ELR (cell line): ENCODE measurements at places on chromosomes 2 and 18.

- no peak for DNase-seq
Observed at GRCh38 chr2:65782996-65783650, 350.7 kb upstream of the SPRED2 start.

GRCh38 chr2:20649576-20649975, 1.3 kb downstream of the HS1BP3 start:
- no peak for DNase-seq

DNA sequence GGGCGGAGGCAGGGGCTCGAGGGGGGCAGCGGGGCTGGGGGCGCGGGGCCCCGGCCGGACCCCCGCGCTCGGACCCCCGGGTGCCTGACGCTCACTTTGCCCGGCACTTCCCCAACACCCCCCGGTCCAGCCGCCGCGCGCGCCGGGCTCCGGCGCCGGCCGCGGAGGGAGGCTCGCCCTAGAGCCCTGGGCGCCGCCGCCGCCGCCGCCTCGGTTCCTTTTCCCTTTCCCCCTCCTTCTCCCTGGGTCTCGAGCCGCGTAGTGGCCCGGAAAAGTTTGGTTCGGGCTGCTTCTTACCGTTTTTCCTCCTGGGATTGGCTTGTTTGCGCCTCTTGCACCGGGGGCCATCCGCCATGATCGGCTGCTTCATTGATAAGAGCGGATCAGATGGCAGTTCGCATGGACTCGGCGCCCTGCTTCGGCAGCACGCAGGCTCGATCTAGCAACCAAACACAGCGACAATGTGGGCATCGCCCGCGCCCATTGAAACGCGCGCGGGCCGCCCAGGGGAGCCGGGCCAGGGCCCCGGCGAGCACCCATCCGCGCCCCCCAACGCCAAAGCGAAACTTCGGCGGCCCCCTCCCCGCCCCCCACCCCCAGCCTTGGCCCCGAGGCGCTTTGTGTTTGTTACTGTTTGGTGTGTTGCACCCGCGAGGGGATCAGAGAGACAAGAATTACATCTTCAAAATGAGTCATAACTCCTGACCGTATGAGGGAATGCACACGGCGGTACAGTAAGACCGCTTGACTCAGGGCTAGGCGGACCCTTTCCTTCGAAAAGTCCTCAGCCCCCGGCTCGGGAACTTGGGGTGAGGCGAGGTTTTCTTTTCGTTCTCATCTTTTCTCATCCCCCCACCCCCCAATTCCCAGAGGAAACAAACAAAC, 2.7 kb downstream of the ZEB2 start:
- DNase-seq: peak; percentile 98

DNA sequence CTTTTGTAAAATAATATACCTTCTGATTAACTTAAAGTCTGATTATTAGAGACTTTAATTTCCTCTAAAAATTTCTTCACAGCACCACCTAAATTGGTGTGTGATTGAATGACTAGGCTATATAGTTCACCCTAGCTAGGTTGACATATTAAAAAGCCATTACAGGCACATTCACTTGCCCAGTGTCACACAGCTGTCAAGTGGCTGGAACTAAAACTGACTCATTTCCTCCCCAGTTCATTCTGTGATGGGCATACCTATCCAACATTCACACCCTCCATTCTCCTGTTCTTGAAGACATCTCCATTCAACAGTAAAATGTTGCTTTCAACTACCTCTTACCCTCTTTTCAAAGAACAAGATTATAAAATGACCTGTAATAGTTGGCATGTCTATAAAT, 334.5 kb downstream of the ARHGAP15 start:
- DNase-seq: peak; percentile 5

DNA sequence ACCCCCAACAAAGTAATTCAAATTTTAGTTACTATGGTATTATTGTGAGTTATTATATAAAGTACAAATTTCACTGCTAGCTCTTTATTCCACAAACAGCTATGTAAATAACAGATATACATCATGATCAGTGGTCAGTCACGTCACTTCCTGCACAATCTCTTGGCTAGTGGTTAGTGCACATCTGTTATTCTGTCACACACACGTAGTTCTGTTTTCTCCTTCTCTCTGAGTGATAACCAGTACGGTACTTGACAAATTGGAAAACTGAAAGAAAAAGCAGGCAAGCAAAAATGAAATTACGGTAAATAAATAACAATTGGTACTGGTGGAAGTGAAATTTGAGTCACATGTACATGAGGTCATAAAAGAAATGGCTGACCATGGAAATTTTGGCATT, 728.7 kb downstream of the CCDC85A start:
- DNase-seq: no peak

- no peak for DNase-seq
Observed at GRCh38 chr2:101985101-101985792, 6.5 kb upstream of the IL1R2 start.

DNA sequence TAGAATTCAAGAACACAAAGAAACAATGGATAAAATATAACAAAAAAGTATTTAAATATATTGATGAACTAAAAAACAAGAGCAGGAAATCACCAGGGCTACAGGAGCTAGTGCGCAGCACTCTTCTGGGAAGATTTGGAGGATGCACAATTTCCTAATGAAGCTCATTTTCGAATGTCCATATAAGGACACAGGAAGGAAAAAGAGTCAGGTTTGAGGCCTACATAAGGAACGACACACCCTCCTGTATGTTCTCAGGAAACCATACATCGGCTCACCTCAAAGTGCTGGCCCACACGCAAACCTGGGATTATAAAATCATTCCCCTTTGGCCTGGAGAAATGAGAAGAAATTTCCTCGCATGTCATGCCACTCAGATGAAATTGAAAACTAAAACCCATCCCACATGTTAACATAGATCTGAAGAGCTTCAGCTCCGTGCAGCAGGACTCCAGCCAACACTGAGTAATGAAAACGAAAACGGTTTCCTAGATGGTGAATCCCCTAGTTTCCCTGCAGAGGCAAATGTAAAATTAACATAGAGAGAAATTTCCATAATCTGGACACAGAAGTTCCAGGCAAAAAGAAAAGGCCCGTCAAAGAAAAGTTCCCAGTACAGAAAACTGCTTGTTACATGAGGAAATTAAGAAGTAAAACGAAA, 825.8 kb downstream of the SOCS6 start:
- DNase-seq: no peak

DNA sequence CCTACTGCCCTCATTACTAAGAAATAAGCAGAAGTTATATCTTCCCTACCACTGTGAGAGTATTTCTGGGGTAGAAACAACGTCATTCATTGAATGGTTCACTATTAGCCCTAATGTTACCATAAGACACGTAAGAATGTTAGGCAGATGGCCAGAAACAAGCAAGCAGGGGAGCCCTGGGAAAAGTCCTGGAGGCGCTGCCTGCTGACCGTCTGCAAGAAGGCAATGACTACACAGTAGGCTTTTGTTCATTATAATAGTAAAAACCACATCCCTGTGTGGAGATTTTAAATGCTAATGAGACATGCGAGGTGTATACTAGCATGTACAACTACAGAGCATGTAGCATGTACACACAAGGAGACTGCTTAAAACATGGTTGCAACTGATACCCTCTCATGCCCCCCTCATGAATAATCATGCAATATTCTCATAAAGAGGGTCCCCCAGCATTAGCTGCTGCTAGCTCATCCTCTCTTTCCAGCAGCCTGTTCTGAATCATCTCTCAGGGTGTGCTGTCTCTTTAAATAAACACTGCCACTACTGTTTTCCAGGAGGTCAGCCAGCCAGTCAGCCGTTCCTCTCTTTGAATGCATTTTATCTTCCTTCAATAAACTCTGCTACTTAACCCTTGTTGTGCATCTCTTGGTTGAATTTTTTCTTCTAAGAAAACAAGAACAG, 23.6 kb downstream of the SUCLG1 start:
- DNase-seq: peak; percentile 52

DNA sequence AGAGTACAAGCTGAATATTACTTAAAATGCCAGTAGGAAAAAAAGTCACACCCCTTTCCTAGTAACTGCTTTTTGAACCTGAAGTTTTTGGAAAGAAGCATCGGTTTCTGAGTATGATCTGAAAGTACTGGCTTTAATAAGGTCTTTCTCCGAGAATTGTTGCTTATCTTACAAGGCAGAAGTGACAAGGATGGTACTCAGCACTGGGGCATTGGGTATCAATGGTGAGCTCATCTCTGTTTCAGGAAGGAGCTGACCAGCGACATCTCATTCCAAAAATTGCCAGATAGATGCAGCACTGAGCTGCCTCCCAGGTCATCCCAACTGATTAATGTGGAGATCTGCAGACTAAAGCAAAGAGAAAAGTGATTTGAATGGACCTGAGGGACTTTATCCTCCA, 85.4 kb downstream of the FMNL2 start:
- peak; percentile 46 for DNase-seq

DNA sequence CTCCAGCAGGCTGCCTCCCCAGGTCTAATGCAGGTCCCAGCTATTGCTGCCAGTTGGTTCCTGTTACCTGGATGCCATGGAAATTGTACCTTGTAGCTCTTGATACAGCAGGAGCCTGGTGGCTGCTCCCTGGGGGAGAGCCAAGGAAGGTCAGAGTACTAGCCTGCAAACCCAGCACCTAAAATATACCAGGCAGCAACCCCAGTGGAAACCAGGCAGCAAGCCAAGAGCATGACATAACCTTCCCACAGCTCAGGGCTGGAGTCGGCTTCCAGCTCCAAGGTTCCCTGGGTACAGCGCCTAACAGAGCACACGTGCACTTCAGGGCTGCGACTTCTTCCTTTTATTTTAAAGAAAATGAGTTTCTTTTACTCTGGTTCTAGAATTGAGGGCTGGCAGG, 30.3 kb downstream of the TNP1 start:
- no peak for DNase-seq

DNA sequence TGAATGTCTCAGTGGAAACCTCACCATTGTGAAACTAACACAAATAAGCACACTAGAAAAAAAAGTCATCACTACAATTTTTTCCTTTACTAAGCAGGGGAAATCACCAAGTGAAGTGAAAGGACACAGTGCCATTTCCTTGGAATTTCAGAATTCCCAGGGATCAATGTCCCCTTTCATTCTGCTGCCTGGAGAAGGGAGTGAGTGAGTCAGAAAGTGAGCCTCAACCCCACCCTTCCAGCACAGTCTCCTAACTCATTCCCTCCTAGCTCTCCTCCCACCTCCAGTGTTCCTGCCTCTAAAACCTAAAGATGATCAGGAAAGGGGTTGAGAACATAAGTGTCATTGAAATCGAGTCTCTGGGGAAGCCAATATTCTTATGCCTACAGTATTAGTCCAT, 608.5 kb downstream of the RNF144A start:
- DNase-seq: no peak

- DNase-seq: peak; percentile 71
Observed at GRCh38 chr2:3377279-3377611, 373 bp downstream of the EIPR1 start.

GRCh38 chr2:32711219-32711618, 83.4 kb downstream of the TTC27 start:
- DNase-seq: peak; percentile 77

DNA sequence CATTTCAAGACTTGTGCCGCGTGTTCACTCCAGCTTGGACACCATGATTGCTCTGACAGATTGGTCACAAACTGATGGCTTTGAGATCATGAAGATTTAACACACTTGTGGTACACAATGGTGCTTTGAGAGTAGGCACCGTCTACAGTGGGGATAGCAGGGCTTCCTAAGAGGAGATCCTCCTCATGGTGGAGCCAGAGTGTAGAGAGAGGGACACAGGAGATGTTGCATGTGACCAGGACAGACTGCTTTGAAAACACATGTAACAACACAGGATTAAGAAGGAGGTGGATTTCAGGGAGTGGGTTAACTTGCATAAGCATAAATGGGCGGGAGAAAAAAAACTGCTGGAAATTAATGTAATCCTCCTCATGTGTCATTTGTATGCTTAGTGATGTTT, 95.7 kb upstream of the LINC00305 start:
- DNase-seq: no peak

DNA sequence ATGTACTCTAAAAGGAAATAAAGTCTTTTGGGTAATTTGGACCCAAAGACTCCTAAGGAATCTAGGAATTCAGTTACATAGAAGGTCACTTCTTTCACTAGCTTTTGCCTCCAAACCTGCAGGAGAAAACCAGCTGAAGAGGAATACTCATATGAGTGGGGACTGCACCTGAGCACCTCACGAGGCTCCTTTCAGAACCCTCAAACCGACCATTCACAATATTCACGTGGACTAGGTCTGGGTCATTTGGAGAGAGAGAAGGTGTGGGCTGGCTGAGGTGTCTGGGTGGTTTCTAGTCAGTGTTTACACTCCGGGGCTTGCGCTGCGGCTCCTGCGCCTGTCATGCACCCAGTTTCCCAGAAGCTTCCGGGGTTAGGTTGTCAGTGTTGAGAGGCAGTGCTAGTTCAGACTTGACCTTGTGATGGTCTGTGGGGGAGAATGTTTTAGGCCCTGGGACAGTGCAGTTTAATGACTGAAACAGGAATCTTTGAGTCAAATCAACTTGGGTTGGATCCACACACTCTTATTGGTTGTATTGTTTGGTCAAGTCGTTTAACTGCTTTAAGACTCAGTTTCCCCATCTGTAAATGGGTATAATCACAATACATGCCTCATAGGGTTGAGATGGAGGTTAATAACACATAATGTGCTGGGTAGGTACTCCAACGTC, 78.4 kb downstream of the LIMS1 start:
- no peak for DNase-seq

DNA sequence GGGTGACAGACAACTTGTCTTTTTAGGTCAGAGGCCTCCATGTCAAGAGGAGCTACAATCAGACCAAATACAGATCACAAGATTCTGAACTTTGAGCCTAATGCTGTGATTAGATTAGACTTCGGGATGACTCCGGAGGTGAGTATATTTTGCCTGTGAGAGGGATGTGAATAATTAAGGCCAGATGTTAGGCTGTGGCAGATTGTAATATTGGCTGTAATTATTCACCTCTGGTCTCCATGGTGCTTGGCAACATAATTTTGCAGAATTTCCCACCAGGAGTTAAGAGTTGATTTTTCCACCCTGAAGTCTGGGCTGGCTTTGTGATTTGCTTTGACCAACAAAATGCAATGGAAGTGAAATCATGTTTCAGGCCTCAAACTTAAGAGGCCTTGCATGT, 108.2 kb upstream of the CWC22 start:
- no peak for DNase-seq

GRCh38 chr2:220783671-220784070, 788.4 kb downstream of the EPHA4 start:
- no peak for DNase-seq

- DNase-seq: peak; percentile 61
Observed at GRCh38 chr2:60581433-60582282, 28.2 kb upstream of the BCL11A start.
